ENCODE measurements at places on chromosomes 16 and 17.
A peak's percentile ranks its signal among the peaks of the same experiment; 100 is the strongest.

DNA sequence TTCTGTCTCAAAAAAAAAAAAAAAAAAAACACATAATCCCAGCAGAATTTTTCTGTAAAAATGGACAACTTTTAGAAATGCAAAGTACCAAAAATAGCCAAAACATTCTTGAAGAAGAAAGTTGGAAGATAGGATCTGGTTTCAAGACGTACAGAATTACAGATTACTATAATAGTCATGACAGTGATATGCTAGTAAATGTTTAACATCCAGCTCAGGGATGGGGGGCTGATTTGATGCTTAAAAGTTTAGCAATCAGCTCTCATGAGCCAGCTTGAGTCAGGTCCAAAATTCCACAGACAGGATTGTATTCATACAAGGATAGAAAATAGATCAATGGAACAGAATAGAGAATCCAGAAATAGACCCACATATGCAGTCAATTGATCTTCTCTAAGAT lies 100.5 kb downstream of the CYB561 start:
- DNase-seq: no peak

DNA sequence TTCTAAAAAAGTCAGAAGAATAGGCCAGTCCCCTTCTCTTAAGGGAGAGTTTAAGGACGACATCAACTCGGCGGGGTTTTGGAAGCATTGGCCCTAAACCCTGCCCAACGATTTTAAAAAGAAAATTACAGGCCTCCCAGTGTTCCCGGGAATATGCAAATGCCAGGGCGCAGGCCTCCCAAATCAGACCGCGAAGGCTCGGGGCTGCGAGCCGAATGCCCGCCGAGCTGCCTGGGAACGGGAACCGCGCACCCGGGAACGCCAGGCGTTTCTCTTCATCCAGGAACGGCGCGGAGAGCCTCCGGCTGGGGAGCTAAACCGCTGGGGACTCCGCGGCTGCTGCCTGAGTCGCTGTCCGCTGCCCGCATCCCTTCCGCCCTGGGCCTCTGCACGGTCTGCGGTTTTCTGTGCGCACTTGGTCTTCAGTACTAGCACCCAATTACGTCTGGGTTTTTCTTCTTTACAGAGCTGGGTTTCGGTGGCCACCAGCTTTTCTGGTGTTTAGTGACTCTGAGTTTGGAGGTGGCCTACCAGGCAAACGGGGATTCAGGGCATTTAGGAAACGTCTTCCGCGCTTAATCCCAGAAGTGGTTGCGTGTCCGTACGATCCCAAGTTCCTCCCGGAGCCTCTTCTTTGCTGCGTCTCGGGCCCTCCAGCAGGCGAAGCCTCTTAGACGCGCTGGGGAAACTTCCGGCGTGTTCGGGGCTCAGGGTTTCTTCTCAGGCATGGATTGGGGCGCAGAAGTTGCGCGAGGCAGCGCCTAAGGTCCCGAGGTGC lies 5.7 kb downstream of the IRX5 start:
- no peak for DNase-seq

- no peak for DNase-seq
Observed at GRCh38 chr17:81390873-81391255, 4.4 kb upstream of the BAHCC1 start.

- DNase-seq: no peak
Observed at GRCh38 chr17:74729368-74729767, 7.7 kb upstream of the RAB37 start.

DNA sequence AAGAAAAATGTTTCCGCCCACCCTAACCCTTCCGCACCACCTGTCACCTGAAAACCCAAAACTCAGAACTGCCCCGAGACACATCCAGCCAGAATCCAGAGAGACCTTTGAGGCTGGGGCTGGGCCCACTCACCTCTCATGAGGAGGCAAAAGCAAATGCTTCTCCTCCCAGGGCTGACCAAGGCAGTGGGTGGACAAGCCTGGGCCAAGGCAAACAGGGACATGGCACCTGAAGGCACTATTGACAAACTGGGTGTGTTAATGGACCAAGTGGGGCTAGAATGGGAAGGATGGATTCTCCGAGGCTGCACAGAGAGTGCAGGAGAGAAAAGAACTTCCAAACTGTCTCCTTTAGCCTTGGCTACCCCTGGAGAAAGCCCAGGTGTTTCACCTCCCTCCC lies 54.4 kb downstream of the SOX9 start:
- DNase-seq: no peak

GRCh38 chr17:57084802-57085447 lies at the start of gene AKAP1:
Gene AKAP1, plus strand, starts transcription at chr17:57085246. Its CDS starts 20,219 bp downstream, at chr17:57105465.
- peak; percentile 91 for DNase-seq

DNA sequence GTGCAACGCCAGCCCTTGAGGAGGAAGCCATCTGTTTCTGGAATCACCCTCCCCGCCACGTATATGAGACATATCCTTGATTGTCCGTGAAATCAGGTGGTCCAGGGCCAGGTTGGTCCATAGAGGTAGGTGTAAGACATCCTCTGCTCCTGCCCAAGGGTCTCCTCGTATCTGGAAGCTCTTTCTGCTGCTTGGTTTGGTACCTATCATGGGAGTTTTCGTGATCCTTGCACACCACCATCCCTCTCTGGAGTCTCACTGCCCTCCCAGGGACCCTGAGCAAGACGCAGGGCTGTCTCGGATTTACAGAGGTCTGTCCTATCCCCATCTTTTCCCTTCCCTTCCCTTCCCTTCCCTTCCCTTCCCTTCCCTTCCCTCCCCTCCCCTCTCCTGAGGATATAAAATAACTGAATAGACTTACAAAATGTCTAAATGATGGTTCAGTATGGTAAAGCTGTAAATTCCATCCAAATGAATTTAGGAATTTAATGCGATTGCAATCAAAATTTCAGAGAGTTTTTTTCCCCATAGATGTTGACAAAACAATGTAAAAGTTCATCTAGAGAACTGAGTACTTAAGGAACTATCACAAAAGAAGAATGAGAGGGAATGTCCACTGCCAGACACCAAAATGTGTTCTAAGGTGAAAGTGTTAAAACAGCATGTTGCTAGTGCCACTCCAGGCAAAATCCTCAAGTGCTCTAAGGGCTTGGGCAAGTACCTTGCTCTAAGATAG lies 2.0 kb upstream of the CCDC42 start:
- DNase-seq: no peak

DNA sequence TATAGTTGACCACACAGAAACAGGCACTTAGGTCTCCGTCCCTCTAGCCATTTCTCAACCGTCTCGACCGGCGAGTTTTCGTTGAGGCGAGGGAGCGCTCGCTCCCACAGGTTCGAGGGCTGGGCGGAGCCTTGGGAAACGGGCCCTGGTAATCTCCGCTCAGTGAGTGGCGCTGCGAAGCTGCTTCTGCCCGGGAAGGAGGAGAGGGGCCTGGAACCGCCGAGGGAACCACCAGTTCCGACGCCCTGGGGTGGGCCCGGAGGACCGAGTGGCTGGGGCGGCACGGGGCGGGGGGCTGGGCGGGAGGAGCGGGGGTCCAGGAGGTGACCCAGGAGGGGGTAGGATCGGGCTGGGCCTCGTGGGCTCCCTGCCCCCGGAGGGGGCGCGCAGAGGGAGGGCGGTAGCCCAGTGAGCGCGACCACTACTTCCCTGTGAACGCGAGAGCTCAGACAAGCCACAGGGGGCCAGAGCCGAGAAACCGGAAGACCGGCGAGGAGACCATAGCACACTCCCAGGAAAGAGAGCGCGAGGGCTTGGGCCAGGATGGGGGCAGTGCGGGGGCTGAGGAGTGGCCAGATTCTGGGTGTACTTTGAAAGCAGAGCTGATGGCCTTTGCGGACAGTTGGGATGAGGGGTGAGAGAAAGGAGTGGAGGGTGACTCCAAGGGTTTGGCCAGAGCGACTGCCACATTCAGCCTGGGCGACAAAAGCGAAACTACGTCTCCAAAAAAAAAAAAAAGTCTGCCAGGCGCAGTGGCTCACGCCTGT lies 29.9 kb upstream of the ARL4D start:
- DNase-seq: peak; percentile 69

GRCh38 chr17:48322060-48322459 lies 108.0 kb downstream of the SKAP1 start:
- DNase-seq: no peak

- no peak for DNase-seq
Observed at GRCh38 chr16:16183562-16183961, 39.7 kb downstream of the ABCC6 start.

GRCh38 chr17:39144416-39144840 lies 7.0 kb downstream of the PLXDC1 start:
- DNase-seq: no peak

All from stimulated activated CD4-positive, alpha-beta T cell treated with anti-CD3 and anti-CD28 coated beads, Interleukin-4, amount 100 ng/mL, for 24 hours (primary cell).